ENCODE measurements at places on chromosomes 12 and 14.

DNA sequence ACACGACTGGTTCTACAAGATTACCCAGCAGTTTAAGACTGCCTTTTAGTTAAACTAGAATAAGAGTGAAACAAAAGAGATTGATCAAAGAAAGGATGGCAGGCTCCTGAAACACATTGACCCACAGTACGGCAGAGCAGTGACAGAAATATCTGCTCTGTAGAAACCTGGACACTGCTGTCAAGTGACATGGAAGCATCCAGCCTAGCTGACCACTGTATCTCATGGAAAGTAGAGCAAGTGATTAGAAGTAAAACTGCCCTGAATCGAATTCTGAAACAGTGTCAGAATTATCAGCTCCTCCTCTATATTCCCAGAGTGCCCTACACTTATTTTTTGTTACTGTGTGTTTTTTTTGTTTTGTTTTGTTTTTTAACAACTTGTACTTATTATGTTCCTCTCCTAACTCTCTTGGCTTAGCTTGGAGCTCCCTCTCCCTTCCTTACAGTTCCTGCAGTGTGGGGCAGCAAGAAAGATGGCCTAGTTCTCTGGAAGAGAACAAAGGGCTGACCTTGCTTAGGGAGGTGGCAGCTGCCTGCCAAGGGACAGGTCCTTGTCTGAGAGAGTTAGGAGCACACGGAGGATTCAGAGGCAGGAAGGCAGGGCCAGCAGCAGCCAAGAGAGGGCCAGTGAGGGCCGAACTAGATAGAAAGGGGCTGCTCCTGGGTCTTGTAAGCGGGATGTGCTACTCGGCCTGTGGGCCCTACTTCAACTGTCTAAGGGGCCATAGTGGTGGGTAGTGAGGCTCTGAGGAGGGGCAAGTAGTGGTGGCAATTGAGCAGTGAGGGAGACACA is 97.2 kb downstream of the PTPRR start:
- DNase-seq, result no peak

DNA sequence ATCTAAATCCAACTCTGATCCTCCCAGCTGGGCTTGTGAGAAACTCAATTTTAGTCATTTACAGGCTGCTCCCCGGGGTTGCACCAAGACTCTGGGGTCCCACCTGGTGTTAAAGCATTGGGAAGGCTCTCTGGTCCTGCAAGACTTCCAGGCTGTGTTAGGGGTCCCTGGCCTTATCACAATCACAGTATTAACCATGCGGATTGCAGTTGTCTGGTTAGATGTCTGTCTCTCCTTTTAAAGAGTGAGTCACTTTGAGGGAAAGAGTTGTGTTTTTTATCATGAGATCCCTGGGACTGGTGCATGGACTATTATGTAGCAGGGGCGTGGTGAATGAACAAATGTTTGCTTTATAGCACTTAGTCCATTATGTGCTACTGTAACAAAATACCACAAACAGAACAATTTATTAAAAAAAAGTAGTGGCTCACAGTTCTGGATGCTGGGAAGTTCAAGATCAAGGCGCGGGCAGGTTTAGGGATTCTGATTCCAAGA is 531.4 kb downstream of the FUT8 start:
- DNase-seq, result no peak

DNA sequence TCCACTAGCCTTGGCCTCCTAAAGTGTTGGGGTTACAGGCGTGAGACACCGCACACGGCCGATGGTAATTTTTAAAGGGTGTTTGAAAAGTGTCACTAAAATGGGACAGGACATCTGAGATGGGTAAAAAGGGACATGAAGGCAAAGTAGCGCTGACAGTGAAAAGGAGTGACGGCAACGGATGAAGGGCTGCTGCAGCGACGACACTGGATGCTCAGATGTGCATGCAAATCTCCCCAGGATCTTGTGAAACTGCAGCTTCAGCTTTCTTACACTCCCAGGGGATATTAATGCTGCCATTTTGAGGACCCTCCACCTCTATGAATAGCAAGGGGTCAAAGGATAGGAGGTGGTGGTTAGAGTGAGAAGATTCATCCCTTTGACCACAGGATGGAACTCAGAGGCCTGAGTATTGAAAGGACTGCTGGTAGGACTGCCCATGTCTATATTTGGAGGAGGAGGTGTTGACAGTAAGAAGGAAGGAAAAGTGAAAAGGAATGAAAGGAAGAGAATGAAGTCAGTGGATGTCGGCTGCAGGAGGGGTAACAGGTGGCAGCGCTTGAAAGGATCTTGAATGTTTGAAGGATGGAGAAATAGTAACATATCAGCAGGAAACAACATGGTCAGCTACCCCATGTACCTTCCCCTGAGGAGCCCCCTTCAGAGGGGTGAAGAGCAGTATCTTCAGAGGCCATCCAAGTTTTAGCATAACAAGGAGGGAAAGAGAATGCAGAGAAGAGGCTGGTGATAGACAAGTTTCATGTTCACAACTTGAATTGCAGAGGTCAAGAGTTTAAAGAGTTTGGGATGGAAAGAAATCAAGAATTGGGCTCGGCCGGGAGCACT is 37.1 kb downstream of the CLIP1 start:
- DNase-seq, result no peak

- DNase-seq, result no peak
These were observed 19.2 kb downstream of the XRCC3 start for GRCh38 chr14:103696070-103696402.

DNA sequence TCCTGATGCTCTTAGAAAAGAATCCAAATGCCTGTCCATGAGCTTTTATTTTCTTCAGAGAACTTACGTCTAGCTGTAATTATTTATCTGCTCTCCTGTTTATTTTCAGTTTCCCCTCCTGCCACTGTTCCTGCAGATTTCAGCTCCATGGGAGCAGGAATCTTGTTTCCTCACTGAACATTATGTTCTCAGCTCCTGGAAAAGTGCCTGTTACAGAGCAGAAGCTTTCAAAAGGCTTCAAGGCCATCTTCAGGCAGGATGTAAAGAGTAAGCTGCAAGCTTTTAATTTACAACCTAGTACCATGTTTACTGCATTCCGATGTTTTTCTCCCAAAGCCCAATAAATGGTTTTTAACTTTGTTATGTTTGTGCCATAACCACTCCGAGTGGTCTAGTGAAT is 98.4 kb upstream of the BTG1 start:
- DNase-seq, result no peak

DNA sequence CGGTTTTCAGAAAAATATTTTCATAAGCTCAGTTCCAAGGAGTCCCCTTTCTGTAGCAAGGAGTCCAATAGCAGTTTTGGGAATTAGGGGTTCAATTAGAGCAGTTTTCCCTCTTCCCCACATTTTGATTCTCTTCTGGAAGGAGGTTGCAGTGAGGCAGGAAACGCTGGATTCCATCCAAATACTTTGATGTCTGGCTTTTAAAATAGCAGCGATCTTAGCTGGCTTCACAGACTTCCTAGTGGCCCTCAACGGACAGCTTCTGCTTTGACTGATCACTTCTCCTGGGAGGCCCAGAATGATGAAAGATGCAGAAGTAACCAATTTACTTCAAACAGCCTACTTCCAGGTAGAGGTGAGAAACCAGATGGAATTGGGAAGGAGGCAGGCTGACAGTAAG is 63.1 kb downstream of the C12orf75 start:
- DNase-seq, result no peak

DNA sequence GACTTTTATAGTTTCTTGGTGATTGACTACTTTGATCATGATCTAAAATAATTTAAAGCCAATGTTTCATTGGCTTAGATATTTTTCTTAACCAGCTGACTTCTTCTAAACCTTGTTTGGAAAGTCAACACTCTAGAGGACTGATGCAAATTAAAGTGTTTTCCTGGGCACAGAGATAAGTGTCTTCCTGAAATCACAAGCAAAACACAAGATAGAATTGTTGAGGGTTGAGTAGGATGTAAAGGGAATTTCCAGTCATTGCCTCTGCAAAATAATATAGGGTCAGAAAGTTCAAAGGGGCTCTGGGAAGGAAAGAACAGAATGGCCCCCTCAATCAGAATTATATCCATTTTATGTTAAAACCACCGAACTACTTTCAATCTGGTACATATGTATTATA is 156.3 kb upstream of the LRIG3 start:
- DNase-seq, result no peak

GRCh38 chr14:69137843-69138535 is 14.9 kb downstream of the DCAF5 start:
- DNase-seq, result no peak

GRCh38 chr12:119911182-119911581 is 34.1 kb upstream of the CIT start:
- no peak for DNase-seq

DNA sequence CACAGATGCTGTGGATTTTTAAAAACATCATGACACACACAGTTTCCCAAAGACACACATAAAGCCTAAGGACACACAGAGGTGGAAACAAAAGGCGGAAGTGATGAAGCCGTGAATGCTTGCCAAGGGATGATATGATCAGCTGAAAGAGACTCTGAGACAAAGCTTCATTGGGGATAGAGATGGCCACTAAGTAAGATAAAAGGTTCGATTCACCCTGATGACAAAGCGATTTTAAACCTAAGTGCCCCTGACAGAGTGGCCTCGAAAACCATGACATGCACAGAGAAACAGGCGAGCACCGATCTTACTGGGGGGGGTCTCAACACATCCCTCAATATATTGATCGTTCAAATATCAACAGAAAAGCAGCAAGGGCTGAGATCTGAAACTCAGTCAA is 20.3 kb upstream of the EIF5 start:
- no peak for DNase-seq

DNA sequence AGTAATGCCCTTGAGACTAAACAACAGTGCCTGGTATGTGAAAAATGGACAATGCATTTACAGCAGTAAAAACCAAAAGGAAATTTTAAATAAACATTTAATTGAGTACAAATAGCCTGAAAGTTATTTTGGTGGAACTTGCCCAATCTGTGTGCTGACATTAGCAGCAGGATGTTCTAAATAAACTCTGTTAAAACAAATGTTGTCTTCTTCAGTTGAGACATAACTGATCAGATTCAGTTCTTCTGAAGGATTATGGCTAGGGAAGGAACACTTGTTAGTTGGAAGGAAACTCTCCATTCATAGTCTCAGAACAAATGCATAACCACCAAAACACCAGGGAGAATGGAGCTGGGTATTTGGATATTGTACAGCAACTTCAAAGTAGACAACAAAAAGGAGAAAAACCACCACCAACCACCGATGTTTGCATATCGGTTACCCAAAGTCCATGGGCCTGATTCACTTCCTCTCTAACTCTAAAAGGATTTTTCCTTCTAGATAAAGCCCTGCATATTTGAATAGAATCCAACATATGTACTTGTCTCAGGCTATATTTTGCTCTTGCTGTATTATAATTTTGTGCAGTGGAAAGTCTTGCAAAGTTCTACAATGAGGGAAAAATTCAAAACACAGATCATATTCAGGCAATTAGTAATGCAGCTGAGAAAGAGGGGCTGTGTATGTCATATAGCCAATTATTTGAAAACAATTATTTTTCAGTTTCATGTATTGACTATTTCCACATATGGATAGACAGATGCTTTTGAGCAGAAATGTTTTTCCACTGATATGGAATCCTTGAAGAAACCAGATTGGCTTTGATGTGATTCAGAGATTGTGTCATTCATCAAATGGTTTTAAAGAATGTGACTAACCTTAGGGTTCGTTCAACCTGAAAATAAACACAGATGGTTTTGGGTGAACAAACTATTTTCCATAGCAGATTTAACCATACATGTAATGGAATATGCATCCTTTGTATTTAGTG is 152.2 kb upstream of the BMP4 start:
- DNase-seq, result no peak

DNA sequence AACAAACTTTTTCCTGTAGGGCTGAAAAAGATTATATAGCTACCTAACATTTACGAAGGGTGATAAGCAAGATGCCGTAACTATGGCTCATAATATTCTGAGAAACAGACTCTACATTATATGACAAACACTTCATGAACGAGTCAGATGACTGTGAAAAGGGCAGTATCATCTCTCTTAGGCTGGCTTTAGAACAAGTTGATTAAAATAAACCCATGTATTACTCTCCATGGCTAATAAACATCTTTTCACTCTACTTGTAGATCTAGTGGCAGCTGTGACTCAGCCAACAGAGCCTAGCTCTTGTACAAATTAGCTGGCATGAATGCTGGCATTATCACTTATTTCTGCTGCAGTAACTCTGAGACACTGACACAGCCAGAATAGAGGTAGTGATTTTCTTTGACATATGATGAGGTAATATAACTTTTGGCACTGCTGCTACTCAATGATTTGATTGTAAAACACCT is 47.1 kb downstream of the SLC2A13 start:
- no peak for DNase-seq

DNA sequence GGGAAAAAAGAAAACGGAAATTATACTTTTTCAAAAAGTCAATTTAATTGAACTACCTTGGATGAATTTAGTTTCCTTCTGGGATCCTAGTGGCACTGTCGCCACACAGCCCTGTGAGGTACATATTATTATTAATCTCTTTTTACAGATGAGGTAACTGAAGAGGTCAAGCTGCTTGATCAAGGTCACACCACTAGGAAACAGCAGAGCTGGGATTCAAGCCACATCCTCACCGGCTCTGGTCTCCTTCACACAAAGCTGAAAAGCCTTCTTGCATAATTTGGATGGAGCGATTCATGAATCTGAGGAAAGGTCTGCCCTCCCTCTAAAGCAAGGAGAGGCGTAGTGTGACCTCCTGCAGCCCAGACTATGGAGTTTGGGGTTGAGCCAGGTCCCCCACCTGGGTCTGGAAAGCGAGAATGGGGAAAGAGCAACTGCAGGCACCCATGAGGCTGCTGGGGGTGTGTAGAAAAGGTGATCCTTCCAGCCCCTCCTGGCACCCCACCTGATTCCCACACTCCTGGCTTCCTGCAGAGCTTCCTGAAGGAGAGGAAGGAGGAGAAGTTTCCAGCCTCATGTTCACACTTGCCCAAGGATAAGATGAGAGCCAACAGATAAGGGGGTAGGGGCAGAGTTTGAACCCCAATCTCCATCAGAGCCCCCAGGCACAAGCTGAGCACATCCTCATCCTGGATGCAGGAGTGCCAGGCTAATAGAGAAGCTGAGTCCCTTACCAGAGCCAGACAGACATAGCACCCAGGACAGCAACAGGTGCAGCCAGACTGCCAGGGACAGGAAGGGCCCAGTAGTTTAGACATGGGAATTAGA is 3.9 kb upstream of the KRT79 start:
- DNase-seq, result no peak
